ENCODE measurements at places on chromosomes 7 and 10. TPM values are rescaled to one million over a fixed set of nuclear protein-coding genes. Genes with fewer than 3 reads are reported as not detected.

Gene EVX1
- total RNA-seq = not detected

Gene FAM237B
- total RNA-seq = not detected

Gene TMEM72
- total RNA-seq = not detected

Gene ADAM22
- total RNA-seq = not detected

Gene HSPA12A
- total RNA-seq = 9.1 TPM

All from MCF 10A (cell line).